ENCODE measurements at places on chromosomes 7 and 10. TPM values are rescaled to one million over a fixed set of nuclear protein-coding genes. Genes with fewer than 3 reads are reported as not detected.
A peak's percentile ranks its signal among the peaks of the same experiment; 100 is the strongest.

- no peaks in the 10 kb centered on the region for H3K27me3 ChIP-seq
- DNase-seq = no peak
- no peaks in the 10 kb centered on the region for H3K36me3 ChIP-seq
- H3K4me3 ChIP-seq = no peak overlapping the region
- no peaks in the 10 kb centered on the region for H3K4me1 ChIP-seq
These were observed 152.5 kb upstream of the TNS3 start for GRCh38 chr7:47734287-47734948.

DNA sequence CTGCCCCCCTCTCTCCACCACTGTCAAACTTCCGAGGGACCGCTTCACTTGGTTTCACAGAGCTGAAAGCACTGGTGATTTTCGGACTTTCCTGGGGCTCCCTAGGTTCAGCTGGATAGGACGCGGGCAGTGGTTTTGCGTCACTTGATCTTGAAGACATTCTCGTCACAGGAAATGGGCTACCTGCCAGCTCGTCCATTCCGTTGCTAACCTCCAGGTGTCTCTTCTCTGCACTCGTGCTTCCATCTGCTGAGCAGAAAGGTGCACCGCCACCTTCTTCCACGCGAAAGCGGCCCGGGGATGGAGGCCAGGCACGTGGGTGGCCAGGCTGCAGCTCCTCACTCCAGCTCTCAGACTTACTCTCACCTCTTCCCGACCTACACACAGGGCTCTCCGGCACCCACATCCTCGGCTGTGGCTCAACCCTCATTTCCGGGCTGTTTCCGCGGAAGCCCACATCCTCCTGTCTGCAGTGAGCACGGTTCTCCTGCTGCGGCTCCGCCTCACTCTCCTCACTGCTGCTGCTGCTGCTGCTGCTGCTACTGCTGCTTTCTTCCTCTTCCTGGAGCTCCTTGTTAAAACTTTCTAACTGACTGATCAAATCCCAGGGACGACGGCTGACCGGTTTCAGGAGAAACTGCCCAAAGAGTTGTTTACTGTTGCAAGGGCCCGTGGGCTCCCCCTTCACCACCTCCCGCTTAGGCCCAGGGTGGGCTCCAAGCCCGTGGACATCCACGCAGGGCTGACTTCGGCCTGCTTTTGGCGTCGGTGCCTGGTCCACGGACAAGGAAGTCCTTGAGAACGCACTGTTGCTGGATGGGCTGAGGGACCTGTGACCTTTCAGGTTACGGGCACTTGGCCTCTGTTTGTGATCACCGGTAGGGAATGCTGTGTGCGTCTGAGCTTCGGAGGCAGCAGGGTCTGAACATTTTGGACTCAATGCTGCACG lies 32.1 kb downstream of the JCAD start:
- no peaks in the 10 kb centered on the region for H3K36me3 ChIP-seq
- no peak overlapping the region for H3K4me3 ChIP-seq
- H3K27me3 ChIP-seq = no peaks in the 10 kb centered on the region
- H3K4me1 ChIP-seq = no peaks in the 10 kb centered on the region
- peak; percentile 12 for DNase-seq

Gene GIMAP7
- not detected for total RNA-seq

Gene GPR37
- total RNA-seq = 0.30 TPM

DNA sequence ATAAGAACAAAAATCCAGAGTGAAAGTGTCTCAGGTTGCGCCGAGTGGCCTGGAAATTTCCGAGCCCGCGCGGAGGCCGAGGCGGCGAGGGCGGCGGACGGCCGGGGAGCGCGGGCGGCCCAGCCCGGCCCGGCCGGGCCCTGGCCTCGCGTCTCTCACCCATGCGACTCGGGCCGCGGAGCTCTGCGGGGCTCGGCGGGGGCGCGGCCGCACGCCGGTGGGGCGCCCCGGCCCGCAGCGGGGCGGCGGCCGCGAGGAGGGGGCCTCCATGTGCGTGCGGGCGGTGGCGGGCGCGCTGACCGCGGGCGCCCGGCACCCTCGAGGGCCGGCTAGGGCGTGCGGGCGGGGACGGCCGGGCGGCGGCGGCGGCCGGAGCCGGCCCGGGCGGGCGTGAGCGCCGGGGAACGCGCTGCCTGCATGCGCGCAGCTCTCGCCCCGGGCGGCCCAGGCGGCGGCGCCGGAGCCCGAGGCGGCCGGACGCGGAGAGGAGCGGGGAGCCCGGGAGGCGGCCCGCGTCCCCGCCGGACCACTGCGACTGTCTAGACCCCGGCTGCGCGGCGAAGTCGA lies 302 bp upstream of the EN2 start:
- H3K27ac ChIP-seq = no peak overlapping the region
- H3K4me3 ChIP-seq = peak overlapping the region; percentile 60

GRCh38 chr10:117165538-117166417 lies 27.7 kb upstream of the VAX1 start:
- H3K4me1 ChIP-seq = no peaks in the 10 kb centered on the region
- no peak overlapping the region for H3K4me3 ChIP-seq
- H3K27me3 ChIP-seq = peaks cover 8% of the 10 kb centered on the region
- no peaks in the 10 kb centered on the region for H3K36me3 ChIP-seq
- H3K27ac ChIP-seq = no peak overlapping the region
- DNase-seq = peak; percentile 56

DNA sequence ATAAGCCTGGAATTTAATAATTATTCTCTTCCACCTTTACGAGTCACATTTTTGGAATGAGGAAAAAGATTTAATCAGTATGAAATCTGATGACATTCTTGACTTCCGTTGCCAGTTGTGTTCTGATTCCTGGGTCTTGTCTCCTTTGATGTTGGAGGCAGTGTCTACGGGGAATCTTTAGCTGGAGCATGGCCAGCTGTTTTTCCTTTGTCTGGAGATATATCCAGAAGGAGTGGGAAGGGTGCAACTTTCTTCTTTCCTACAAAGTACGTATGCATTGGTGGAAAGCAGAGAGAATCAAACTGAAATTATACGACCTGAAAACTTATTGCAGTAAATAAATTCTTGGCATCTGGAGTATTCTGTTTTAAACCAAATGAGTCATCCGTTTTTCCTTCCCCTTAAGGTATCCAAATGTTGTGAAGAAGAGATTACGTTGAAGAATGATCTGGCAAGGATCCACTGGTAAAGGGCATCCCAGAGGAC lies 6.9 kb upstream of the GNG11 start:
- peaks cover 7% of the 10 kb centered on the region for H3K4me1 ChIP-seq
- H3K27me3 ChIP-seq = no peaks in the 10 kb centered on the region

Gene STEAP1B
- total RNA-seq = not detected

GRCh38 chr7:31475368-31475767 lies 38.5 kb upstream of the ITPRID1 start:
- no peak overlapping the region for H3K27ac ChIP-seq
- H3K36me3 ChIP-seq = no peaks in the 10 kb centered on the region
- no peaks in the 10 kb centered on the region for H3K4me1 ChIP-seq
- H3K4me3 ChIP-seq = no peak overlapping the region
- 0 out of 2 replicates have a peak, but pooled peaks cover 6% of the 10 kb centered on the region for H3K27me3 ChIP-seq

DNA sequence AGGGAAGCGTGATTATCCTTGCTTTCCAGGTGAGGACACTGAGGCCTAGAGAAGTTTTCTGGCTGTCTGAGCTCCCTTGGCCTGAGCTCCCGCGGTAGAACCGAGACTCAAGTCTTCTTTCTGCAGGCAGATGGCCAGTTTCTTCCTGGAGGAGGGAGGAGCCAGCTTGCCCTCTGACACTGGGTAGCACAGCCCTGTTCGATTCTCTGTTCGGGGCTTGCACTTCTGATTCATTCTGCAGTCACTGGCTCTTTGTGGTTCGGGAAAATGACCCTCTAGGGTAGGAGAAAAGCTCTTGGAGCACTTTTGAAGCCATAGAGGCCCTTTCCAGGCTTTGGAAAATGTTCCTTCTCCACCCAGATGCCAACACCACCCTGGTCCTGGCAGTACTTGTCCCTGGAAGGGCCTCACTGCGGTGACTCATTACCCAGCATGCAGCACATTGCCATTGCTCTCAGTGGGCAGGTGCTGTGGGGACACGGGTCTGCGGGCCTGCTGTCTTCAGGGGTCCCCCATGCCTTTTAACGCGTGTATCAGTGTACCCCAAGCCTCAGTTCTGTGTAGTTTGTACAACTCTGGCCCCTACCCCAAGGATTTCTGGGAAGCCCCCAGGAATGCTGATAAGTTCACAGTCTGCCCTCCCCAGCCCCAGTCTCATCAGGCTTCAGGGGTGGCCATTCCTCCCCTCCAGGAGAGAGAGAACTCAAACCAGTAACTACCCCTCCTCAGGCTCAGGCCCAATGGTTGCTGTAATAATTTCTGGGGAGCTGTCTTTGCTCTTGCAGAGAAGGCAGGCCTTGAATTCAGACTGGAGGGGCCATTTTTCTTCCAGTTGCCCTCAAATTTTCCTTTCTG lies 11.9 kb downstream of the CHST3 start:
- no peak overlapping the region for H3K4me3 ChIP-seq
- H3K36me3 ChIP-seq = no peaks in the 10 kb centered on the region
- peak; percentile 39 for DNase-seq
- H3K27ac ChIP-seq = peak overlapping the region; percentile 64
- H3K4me1 ChIP-seq = peaks cover 39% of the 10 kb centered on the region
- H3K27me3 ChIP-seq = no peaks in the 10 kb centered on the region

Gene GHRHR
- not detected for total RNA-seq

GRCh38 chr10:18140149-18140956 lies at the start of gene CACNB2:
Gene CACNB2, plus strand, starts transcription at chr10:18140424.
- DNase-seq = no peak
- H3K36me3 ChIP-seq = no peaks in the 10 kb centered on the region
- no peaks in the 10 kb centered on the region for H3K4me1 ChIP-seq
- H3K27ac ChIP-seq = no peak within 1 kb of the TSS
- no peaks in the 10 kb centered on the region for H3K27me3 ChIP-seq

Gene CYP2C8
- total RNA-seq = not detected

Gene SPDYE5
- total RNA-seq = not detected

- no peak for DNase-seq
- H3K4me3 ChIP-seq = no peak overlapping the region
These were observed 72.3 kb downstream of the NRBF2 start for GRCh38 chr10:63205421-63205820.

Gene H2BK1
- not detected for total RNA-seq

GRCh38 chr10:47047577-47048525 lies 136.6 kb downstream of the PTPN20 start:
- no peaks in the 10 kb centered on the region for H3K36me3 ChIP-seq
- no peak overlapping the region for H3K4me3 ChIP-seq
- DNase-seq = peak; percentile 27
- no peak overlapping the region for H3K27ac ChIP-seq
- H3K4me1 ChIP-seq = no peaks in the 10 kb centered on the region

Gene ADRB1
- 0.12 TPM for total RNA-seq

Gene CAV1
- 23.7 TPM for total RNA-seq

DNA sequence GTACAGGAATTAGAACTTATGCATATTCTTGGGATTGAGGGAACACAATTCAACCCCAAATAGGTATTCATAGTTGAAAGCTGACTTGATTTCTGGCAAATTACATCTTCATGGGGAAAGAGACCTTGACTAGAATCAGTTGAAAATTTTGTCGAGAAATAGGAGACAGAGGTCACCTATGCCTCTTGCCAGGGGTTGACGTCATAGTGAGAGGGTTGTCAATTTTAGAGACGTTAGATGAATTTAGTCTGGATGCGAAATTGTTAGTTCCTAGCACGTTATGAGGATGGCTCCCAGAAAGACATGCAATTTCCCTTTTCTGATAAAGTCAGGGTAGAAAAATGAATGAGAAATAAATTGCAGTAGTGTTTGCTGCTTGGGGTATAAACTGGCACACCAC lies 59.3 kb downstream of the SEC61G start:
- H3K4me3 ChIP-seq = no peak overlapping the region
- H3K27me3 ChIP-seq = no peaks in the 10 kb centered on the region
- H3K27ac ChIP-seq = no peak overlapping the region
- no peak for DNase-seq
- no peaks in the 10 kb centered on the region for H3K36me3 ChIP-seq

GRCh38 chr7:5634107-5634950 lies 147.1 kb downstream of the RNF216 start:
- H3K36me3 ChIP-seq = 0 out of 2 replicates have a peak, but pooled peaks cover 3% of the 10 kb centered on the region
- no peaks in the 10 kb centered on the region for H3K27me3 ChIP-seq
- peak; percentile 99 for DNase-seq
- peak overlapping the region; percentile 99 for H3K27ac ChIP-seq
- no peak overlapping the region for H3K4me3 ChIP-seq

- no peaks in the 10 kb centered on the region for H3K27me3 ChIP-seq
- DNase-seq = no peak
- peaks cover 40% of the 10 kb centered on the region for H3K4me1 ChIP-seq
- H3K27ac ChIP-seq = no peak overlapping the region
These were observed 58.9 kb downstream of the CALML3 start for GRCh38 chr10:5583525-5584175.

GRCh38 chr10:92385831-92386230 lies 94.9 kb downstream of the MARCHF5 start:
- no peaks in the 10 kb centered on the region for H3K36me3 ChIP-seq
- no peaks in the 10 kb centered on the region for H3K4me1 ChIP-seq
- no peak overlapping the region for H3K27ac ChIP-seq
- DNase-seq = no peak
- no peak overlapping the region for H3K4me3 ChIP-seq

Gene GTF2I
- 161 TPM for total RNA-seq

DNA sequence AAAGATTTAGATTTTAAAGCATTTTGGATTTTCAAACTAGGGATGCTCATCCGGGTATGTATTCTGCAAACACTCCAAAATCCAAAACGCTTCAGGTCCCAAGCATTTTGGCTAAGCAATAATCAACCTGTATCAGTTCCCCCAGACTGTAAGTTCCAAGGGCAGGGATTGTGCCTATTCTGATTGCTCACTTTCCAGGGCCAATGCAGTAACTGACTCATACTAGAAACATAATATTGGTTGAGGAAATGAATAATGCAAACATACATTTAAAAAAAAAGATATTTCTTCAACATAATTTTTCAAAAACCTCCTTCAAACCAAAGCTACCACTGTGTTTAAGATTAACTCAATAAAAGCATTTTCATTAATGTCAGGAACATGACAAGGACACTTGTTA lies 69.5 kb downstream of the HIBADH start:
- no peaks in the 10 kb centered on the region for H3K4me1 ChIP-seq
- no peaks in the 10 kb centered on the region for H3K27me3 ChIP-seq
- peaks cover 2% of the 10 kb centered on the region for H3K36me3 ChIP-seq
- DNase-seq = no peak
- H3K4me3 ChIP-seq = no peak overlapping the region
- no peak overlapping the region for H3K27ac ChIP-seq

- H3K4me1 ChIP-seq = no peaks in the 10 kb centered on the region
- H3K4me3 ChIP-seq = no peak overlapping the region
- H3K27me3 ChIP-seq = peaks cover 4% of the 10 kb centered on the region
- no peak overlapping the region for H3K27ac ChIP-seq
- H3K36me3 ChIP-seq = no peaks in the 10 kb centered on the region
These were observed 87.9 kb downstream of the SLC37A3 start for GRCh38 chr7:140310337-140311002.

DNA sequence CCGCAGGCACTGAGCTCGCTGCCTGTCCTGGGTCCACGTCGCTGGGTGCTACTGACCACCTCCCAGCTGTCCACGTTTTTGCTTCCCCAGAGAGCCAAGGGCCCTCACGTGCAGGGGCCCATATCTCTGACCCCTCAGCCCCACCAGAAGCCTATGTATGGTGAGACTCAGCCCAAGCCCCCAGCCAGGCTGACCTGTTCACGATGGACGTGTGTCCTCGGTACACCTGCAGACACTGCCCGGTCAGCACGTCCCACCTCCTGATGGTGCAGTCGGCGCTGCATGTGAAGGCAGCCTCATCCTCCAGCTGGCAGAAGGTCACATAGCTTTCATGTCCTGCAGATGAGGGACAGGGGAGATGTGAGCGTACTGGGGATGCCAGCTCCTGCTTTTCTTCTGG lies 9.9 kb downstream of the WDR86 start:
- H3K36me3 ChIP-seq = no peaks in the 10 kb centered on the region
- 0 out of 2 replicates have a peak, but pooled peaks cover 3% of the 10 kb centered on the region for H3K27me3 ChIP-seq
- H3K27ac ChIP-seq = no peak overlapping the region
- no peak for DNase-seq
- peaks cover 5% of the 10 kb centered on the region for H3K4me1 ChIP-seq

Gene ANKRD30A
- total RNA-seq = not detected

Measured in SJCRH30 (cell line).